ENCODE measurements at places on chromosomes 2 and 18.

DNA sequence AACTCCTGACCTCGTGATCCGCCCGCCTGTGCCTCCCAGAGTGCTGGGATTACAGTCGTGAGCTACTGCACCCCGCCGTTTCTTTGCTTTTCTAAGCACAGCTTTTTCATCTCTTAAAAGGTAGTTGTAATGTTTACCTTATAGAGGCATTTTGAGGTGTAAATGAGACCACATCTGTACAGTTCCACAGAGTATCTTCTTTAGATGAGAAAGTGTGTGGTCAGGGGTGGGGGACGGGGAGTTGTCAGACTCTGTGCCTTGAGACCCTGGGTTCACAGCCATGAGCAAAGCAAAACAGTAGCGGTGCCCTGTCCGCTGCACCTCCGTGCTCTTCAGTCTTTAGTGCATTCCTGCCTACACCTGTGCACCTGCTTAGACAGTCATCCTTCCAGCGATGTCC is 251.6 kb downstream of the ZNF407 start:
- DNase-seq = no peak

DNA sequence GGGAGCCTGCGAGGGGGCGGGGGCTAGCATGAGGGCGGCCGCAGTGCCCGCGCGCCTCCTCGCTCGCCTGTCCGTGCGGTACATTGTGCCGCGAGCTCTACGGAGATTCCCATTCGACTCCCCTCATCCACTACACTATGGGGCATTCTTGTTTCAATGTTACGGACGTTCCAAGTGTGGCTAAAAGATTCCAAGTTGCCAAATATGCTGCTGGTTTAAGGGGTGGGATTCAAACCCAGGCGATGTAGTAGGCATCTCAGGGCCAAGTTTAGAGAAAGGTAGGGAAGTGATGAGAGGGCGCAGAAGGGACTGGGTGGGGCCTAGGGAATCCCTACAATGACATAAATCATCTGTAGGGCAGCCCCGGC is 10.0 kb upstream of the CRYBA2 start:
- no peak for DNase-seq

- DNase-seq = no peak
Measured at GRCh38 chr2:123051136-123051535, 974.0 kb upstream of the CNTNAP5 start.

DNA sequence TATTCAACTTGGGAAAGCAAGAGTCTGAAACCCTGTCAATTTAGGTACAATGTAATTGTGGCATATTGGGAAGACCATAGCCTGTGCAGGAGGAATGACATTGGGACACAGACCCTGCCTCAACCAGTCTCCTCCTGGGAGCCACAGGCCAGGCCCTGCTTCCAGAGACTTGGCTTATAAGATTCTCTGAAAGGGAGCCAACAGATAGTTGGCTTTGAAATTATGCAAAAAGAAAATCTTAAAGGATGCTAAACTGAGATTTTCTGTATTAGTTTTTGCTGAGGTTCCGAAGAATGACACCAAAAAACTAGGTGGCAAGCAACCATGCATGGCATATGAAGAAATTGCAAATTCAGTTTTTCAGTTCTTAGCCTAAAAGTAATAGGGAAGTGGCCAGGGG is 76.4 kb upstream of the CYRIA start:
- DNase-seq = no peak

DNA sequence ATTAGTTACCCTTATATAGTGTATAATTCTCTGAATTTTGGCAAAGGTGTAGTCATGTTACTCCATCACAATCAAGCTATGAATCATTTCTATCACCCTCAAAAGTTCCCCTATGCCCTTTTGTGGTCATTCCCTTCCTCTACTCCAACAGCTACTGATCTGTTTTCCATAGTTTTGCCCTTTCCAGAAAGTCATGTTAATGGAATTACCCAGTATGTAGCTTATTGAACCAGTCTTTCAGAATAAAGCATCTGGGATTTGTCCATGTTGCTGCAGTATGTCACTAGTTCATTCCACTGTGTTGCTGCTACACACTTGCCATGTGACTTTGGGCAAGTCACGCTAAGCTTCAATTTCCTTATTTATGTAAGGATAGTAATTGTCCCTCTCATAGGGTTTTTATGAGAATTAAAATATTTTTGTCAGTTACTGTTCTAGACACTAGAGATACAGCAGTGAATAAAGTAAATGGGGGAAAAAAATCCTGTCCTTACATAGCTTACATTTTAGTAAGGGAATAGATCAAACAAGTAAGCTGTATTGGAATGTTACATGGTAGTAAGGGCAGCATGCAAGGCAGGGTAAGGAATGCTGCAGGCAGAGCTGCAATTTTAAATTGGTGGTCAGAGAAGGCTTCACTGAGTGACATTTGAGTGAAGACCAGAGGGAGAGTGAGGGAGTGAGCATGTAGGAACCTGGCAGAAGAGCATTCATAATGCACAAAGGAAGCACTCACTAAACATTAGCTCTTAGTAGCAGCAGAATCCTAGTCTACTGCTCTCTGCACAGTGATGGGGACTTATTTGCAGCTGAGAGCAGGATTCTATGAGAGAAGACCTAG is 80.3 kb upstream of the TSPYL6 start:
- no peak for DNase-seq

- DNase-seq = no peak
Measured at GRCh38 chr2:33589444-33589843, 9.7 kb downstream of the FAM98A start.

DNA sequence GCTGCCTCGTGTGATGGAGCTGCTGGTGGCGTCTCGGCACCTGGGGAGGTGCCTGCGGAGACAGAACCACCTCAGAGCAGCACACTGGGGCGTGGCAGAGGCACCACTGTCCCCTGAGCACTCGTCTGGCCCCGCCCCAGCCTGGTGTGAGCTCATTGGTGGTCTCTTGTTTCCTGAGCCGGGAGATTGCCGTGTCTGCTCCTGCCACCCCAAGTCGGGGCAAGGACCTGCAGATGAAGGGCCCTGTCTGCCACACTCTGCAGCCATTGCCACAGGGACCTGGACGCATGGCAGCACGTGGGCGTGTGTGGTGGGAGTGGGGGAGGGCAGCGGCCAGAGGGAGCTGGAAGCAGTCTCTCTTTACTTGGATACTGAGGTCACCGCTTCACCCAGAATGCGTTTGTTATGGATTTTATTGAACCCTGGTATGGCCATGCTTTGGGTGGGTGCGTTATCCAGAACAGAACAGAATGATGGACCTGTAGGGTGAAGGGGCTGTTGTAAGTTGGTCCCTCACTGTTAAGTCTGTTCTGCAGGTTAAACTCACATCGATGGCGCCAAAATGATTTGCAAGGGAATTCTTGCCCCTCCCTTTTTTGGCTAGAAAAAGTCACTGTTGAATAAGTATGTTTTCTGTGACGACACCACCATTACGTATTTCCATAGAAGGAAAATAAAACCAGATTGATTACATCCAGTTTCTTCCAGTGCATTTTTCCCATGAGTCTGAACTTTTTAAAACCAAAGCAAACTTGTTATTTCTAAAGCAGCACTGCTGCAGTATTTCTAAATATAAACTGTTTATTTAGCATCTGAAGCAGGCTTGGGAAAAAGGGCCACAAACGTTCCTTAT is 92.0 kb downstream of the USP40 start:
- no peak for DNase-seq

Measured in right renal pelvis (tissue), 4 donors.